ENCODE measurements at places on chromosomes 6 and 20.

- no peak for DNase-seq
Observed at GRCh38 chr6:15317934-15318902, 72.3 kb downstream of the JARID2 start.

GRCh38 chr20:20786428-20786827, 74.0 kb upstream of the RALGAPA2 start:
- no peak for DNase-seq

- no peak for DNase-seq
Observed at GRCh38 chr6:34152042-34152524, 6.2 kb upstream of the GRM4 start.

DNA sequence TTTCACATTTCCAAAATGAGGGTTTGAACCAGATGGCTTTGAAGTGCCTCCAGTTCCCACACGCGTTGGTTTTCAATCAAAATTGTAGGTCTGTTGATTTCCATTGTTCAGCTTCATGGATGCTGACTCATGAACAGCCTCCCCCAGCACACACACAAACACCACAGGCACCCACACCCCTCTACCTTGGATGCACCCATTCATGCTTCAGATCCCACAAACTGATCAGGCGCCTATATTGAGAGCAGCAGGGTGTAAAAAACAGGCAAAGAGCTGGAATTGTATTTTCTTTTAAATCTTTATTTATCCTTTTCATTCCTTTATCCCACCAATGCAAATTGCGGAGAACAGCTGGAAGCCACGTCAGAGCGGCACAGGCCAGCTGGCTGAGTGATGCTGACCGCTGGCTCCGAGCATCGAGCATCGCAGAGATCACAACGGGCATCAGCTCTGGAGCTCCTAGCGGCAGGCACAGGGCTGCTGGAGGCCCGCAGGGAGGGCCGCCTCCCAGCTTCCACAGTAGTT, 29.3 kb upstream of the TBC1D7 start:
- DNase-seq: no peak

- DNase-seq: no peak
Observed at GRCh38 chr20:41037179-41037578, 8.6 kb downstream of the TOP1 start.

DNA sequence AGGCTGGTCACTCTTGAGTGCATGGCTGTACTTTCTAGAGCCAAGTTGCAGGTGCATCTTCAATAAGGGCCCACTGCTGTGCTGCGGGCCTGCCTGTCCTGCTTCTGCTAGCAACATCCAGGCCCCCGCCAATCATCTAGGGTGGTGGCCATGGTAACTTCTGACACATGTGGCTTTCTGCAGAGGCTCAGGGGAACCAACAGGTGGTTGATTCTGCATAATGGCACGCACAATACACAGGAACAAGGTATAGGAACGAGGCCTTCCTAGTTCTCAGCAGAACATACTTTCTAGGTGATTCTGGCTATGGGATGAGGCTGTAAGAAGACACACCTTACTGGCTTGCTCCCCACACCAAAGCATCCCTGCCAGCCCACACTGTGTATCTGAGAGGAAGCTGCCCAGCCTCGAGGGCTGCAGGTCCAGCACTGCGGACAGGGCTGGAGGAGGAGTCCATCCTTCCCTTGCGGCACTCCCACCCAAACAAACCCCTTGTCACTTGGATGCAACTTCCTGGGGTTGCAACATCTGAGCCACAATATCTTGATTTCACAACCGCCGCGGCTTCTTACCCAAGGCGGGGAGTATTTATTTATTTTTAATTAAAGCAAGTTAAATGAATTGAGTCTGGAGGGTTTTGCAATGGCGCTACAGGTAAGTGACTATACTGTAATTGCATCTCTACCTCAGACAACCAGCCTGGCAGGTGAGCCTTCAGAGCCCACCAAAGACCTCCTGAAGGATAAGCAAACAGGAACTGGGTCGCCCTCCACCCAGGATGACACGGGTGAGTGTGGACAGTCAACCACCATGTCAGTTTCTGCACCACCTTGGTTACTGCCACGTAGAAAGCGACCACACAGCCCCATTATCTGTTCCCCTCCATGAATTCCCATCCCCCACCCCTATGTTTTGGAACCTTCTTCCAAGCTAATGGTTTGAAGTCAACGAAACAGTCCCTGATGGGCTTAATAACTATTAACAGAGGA, 49.6 kb downstream of the SULF2 start:
- no peak for DNase-seq

- DNase-seq: no peak
Observed at GRCh38 chr6:84455511-84456029, 228.1 kb upstream of the CEP162 start.

DNA sequence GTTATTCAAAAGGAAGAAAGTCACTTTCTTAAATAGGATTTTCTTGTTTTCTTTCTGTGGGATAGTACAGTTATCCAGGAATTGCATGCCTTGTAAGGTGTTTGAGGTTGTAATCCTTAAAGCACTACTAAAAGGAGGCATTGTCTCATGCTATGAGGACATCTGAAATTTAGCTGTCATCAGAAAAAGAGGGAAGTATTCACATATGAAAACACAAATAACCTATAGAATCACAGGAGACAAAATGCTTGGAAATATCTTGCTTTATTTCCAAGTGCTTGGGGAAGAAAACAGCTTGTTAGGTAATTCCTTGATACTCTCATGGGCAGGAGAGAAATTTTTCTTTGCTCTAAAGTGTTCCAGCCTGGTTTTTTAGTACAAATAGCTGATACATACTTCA, 40.1 kb downstream of the HECA start:
- DNase-seq: no peak

- DNase-seq: no peak
Observed at GRCh38 chr20:50348096-50348495, 157.5 kb downstream of the CEBPB start.

GRCh38 chr6:107770541-107770940, 53.6 kb downstream of the SCML4 start:
- DNase-seq: no peak

- no peak for DNase-seq
Observed at GRCh38 chr6:121302882-121303281, 31.4 kb downstream of the TBC1D32 start.

- DNase-seq: no peak
Observed at GRCh38 chr6:92538926-92539325, 880.4 kb downstream of the EPHA7 start.

GRCh38 chr6:67676892-67677291, 958.2 kb upstream of the ADGRB3 start:
- no peak for DNase-seq

DNA sequence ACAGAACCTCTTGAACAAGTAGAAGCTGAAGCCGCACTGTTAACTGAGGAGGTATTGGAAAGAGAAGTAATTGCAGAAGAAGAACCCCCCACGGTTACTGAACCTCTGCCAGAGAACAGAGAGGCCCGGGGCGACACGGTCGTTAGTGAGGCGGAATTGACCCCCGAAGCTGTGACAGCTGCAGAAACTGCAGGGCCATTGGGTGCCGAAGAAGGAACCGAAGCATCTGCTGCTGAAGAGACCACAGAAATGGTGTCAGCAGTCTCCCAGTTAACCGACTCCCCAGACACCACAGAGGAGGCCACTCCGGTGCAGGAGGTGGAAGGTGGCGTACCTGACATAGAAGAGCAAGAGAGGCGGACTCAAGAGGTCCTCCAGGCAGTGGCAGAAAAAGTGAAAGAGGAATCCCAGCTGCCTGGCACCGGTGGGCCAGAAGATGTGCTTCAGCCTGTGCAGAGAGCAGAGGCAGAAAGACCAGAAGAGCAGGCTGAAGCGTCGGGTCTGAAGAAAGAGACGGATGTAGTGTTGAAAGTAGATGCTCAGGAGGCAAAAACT, 40.1 kb downstream of the ZBTB2 start:
- DNase-seq: no peak

DNA sequence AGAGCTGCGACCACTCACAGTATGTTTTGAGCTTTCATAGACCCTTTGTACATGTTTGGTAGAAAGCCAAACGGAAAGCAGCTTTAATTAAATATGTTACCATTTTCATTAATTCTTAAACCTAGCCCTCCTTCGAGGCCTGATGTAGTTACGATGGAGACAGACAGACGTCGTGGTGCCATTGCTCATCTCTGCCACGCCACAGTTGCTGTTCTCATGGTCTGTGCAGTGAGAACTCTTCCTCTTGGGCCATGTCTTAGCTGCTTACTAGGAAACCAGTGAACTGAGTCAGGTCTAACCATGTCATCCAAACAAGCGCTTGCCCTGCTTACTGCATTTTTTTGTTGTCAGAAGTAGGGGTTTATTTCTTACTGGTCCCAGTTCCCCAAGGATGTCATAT, 62.8 kb downstream of the SNX9 start:
- no peak for DNase-seq

DNA sequence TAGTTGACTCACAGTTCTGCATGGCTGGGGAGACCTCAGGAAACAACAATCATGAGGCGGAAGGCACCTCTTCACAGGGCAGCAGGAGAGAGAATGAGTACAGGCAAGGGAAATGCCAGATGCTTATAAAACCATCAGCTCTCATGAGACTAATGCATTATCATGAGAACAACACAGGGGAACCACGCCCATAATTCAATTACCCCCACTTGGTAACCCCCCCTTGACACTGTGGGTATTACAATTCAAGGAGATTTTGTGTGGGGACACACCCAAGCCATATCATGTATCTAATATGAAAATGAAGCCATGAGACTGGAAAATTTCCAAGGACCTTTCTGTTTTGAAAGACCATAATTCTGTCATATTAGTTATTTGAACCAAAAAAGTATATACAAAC, 342.4 kb upstream of the PLCB4 start:
- no peak for DNase-seq

- no peak for DNase-seq
Observed at GRCh38 chr6:47967843-47968242, 143.2 kb downstream of the PTCHD4 start.

DNA sequence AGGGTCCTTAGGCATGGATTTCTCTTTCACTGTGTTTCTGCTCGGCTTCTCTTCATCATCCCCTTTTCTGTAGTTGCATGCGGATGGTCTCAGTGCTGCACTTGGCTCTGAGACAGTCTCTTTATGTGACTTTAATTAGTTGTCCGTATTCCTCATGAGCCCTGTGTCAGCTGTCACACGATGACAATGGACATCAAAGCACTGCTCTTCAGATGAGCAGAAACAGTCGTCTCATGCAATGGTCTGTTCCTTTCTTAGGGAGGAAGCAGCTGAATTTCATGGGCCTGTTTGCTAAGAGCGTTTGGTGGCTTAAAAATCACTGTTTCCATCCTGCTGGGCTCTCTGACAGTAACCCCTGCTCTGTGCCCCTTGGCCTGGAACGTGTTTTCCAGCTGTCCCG, 64.9 kb downstream of the SYTL3 start:
- no peak for DNase-seq

DNA sequence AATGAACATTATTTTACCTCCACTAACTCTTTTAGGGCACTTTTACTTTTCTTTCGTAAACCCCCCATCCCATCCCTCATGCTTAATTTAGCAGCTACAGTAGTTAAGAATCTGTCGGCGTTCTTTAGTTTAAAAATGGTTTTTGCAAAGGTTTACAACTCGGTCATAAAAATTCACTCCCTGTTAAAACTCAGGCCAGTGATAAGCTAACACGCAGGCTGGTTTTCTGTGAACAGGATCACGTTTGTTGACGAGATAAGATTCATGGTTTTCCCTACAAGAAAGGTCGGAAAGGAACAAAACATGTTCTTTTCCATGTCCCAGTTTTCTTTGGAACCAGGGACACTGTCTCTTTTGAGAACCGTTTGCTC, 101.1 kb downstream of the TOX2 start:
- DNase-seq: no peak

DNA sequence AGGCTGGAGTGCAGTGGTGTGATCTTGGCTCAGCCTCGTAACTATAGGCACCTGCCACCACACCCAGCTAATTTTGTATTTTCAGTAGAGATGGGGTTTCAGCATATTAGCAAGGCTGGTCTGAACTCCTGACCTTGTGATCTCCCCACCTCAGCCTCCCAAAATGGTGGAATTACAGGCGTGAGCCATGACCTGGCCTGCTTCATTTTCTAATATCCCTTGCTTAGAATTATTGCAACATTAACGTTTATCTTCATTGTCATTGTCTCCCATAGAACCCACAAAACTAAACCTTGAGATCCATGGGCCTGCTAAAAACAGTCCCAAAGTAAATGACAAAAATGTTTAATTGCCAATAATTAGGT, 6.1 kb downstream of the EEF1A1 start:
- no peak for DNase-seq

- no peak for DNase-seq
Observed at GRCh38 chr20:9985773-9986172, 49.0 kb upstream of the ANKEF1 start.

DNA sequence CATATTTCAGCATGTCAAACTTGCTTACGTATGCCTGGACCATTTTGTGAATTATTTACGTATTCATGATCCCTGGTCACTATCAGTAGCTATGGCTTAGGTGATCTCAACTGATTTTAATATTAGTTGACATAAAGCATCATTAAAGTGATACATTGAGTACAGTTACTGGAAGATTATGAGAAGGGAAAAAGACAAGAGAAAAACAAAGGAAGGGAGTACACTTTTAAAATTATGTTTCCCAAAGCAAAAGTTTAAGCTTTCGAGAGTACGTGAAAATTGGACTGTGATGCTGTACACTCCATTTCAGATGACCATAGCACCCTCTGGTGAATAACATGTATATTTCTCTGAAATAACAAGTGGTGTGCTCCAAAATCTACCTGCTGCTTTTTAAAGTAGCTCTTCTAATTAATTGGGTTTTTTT, 215.0 kb upstream of the HSF2 start:
- no peak for DNase-seq

GRCh38 chr6:130020073-130020906, 1.9 kb downstream of the L3MBTL3 start:
- no peak for DNase-seq

GRCh38 chr6:111871725-111872400, 1.4 kb downstream of the FYN start:
- no peak for DNase-seq

DNA sequence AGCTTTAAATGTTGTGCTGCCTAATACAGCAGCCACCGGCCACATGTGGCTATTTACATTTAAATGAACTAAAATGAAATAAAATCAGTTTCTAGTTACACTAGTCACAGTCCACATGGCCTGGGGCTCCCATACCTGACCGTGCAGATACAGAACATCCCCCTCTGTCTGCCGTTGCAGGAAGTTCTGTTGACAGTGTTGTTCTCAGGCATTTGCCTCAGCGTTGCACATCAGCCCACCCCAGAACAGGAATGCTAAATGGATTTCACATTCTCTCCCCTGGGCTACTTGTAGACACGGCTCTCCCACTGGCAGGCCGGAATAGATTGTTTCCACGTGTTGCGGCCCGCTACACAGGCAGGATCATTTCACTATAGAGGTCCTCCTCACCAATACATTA, 26.3 kb downstream of the JAG1 start:
- no peak for DNase-seq

All from NCI-H1436 (cell line).